ENCODE measurements at places on chromosomes 6 and 20.

- DNase-seq = no peak
These were observed 58.3 kb upstream of the GGTLC1 start for GRCh38 chr20:24046888-24047287.

DNA sequence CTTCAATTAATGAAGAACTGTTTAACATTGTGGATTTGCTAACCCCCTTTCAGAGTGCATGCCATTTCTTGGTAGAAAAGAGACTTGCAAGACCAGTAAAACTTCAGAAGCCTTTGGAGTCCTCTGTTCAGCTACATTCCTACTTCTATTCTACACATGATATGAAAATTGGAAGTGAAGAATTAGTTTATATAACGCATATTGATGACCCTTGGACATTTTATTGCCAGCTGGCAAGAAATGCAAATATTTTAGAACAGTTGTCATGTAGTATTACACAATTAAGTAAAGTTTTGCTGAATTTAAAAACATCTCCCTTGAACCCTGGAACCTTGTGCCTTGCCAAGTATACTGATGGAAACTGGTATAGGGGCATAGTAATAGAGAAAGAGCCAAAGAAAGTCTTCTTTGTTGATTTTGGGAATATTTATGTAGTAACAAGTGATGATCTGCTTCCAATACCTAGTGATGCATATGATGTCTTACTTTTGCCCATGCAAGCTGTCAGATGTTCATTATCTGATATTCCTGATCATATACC is 3.3 kb downstream of the TDRD6 start:
- DNase-seq = no peak

DNA sequence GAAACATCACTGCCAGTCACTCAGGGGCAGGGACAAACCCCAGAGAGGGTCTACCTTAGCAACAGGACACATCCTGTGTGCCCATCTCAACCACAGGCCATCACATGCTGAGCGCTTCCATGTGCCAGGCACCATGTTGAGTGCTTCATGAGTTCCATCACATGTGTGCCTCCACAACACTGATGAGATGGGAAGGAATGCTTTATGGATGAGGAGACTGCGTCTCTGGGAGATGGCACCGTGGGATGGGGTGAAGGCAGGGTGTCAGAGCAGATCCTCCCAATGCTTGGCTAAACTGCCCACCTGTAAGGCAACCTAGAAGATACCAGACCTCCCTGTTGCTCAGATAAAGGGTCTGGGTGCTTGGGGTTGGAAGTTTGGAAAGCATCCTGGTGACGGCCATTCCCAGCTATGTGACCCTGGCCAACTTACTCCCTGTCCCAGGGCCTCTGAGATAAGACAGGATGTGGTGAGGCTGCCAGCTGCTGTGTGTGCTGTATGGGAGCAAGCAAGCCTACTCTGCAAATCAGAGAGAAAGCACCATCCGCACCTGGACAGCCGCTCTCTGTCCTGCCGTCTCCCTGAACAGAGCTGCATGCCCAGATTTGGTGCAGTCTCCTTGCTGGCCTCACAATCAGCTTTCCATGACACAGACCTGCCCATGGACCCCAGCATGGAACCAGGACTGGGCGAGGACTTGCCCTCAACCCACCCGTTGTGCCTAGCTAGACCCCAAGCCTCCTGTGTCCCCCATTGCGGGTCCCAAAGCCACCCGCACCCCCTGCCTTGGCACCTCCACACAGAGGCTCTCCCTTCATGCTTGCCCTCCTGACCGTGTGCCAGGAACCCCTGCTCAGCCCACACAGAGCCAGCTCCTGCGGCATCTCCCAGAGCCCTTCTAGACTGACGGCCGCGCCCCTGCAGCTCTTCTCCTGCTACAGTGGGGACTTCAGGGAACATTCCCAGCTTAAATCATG is 143.7 kb downstream of the SYNDIG1 start:
- DNase-seq = no peak

- DNase-seq = no peak
These were observed 42.7 kb downstream of the MAFB start for GRCh38 chr20:40646361-40646760.

GRCh38 chr6:21395121-21395520 is 198.4 kb upstream of the SOX4 start:
- DNase-seq = no peak

- no peak for DNase-seq
These were observed 257.8 kb upstream of the KCNQ5 start for GRCh38 chr6:72363844-72364740.

DNA sequence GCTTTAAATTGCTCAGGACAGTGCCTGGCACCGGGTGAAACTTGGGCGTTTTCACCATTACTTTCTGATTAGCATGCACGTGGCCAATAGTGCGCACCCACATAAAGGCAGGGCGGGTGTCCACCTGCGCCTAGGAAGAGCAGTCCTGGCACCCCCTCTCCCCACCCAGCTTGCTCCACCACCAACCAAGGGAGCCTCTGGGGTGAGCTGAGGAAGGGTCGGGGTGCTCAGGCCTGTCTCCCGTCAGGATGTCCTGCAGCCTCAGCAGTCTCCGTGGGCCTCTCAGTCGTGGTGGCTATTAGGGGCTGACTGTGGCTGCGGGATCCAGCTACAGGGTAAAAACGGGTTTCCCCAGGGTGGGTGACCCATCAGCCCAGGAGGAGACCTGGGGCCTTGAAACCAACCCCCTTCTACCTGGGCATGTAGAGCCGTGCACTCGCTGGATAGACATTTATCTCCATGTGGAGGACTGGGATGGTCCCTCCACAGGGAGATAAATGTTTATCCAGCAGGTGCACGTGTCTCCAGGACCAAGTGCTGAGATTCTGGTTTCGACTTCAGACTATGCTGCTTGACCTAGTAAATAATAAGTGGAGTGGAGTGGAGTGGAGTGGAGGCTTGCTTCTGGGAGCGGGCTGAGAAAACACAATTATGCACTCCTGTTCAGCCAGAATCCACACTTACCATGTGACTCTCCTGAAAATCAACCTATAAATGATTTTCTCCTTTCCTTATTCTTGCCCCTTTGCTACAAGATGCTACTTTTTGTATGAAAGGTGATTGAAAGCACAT is 91.1 kb downstream of the ZDHHC14 start:
- DNase-seq = no peak

DNA sequence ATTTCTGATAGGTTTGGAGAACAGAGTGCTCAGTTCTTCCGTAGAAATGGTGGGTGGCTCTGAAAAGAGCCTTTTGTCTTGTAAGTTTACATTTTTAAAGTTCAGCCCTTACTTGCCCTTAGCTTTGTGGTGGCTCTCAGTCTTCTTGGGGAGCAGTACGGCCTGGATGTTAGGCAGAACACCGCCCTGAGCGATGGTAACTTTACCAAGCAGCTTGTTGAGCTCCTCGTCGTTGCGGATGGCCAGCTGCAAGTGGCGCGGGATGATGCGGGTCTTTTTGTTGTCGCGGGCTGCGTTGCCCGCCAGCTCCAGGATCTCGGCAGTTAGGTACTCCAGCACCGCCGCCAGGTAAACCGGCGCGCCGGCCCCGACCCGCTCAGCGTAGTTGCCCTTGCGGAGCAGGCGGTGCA is 19.5 kb downstream of the OR2B2 start:
- no peak for DNase-seq

- peak; percentile 34 for DNase-seq
These were observed at the start of gene TOX2 for GRCh38 chr20:43914311-43915210. Gene TOX2 (plus strand): TSS chr20:43914852. CDS start chr20:43914892, 40 bp downstream.

DNA sequence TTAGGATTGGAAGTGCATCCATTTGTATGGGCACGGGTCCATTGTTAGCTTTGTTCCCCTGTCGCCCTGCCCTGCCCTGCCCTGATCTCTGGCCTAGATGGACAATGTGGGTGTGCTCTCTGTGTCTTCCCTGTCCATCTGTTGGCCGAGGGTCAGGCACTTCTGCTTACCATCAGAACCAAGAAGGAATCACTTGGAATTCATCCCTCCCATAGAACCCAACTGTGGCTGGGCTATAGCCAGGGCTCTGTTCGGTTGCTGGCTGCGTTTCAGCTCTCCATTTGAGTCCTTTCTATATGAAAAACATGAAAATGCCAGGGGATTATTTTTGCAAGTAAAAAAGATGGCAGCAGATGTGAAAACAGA is 26.6 kb upstream of the TULP4 start:
- no peak for DNase-seq

DNA sequence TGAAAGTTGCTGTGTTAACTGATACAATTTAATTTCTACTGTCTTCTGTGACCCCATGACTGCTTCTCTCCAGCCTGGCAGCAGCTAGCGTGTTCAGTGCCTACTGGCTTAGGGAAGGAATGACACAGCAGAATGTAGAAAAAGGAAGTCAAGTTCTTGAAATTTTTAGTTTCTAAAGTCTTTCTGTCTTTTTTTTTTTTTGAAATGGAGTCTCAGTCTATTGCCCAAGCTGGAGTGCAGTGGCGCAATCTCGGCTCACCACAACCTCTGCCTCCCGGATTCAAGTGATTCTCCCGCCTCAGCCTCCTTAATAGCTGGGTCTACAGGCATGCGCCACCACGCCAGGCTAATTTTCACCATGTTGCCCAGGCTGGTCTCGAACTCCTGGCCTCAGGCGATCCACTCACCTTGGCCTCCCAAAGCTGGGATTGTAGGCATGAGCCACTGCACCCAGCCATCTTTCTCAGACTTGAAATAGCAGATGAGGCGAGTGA is 39.3 kb downstream of the PCNA start:
- no peak for DNase-seq

- DNase-seq = no peak
These were observed 509.8 kb downstream of the EPM2A start for GRCh38 chr6:145225500-145225899.

DNA sequence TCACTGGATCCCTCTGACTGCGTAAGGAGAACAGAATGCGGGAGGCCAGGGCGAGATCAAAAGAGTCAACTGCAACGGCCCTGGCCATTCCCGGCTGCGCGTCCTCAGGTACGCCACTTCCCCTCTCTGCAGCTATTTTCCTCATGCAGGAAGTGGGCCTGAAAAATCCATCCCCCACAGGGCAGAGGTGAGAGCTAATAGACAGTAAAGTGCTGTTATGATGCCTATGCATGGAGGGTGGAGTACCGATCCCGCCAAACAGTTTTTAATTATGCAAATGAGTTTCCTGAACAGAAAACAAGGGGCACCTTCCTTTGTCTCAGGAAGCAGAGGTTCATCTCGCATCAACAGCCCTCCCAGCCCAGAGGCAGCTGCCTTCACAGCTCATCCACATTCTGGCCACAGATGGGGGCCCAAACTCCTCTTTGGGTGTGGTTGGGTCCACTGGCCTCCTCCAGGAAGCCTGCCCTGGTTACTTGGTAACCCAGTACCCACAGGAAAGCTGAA is 9.3 kb downstream of the PREX1 start:
- no peak for DNase-seq

DNA sequence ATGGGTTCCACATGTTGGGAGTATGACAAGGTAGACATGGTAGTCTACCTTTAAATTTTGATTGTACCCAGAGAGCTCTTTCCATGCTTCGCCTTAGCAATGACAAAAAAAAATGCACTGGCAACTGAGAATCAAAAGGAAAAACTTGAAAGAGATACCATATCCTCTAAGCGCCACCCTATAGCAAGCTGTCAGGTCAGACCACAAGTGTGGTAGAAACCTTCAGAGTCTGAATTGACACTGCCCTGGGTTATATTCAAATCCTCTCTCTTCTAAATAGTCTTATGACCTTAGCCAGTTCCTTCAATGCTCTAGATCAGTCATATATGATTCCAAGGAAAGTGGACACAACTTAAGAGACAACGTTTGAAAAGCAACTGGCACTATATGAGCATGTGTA is 45.6 kb upstream of the SMLR1 start:
- DNase-seq = no peak

DNA sequence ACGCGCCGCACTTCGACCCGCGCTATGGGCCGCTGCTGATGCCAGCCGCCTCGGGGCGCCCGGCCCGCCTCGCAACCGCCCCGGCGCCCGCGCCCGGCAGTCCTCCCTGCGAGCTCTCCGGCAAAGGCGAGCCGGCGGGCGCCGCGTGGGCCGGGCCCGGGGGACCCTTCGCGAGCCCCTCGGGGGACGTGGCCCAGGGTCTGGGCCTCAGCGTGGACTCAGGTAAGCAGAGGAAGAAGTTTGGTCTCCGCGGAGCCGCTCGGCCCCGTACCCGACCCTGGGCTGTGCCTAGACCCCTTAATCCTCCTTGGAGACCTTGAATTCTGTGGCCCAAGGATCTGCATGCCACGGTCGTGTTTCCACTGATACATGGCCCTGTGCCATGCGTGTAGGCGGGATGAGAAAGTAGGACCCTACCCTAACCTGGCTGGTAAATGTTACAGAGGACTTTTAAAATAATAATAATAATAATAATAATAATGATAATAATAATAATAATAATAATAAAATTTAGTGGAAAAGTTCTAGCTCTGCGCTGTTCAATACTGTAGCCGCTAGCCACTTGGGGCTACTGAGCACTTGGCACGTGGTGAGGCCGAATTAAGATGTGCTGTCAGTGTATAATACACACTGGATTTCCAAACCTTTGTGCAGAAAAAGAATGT is 5.6 kb downstream of the VGLL2 start:
- DNase-seq = no peak

DNA sequence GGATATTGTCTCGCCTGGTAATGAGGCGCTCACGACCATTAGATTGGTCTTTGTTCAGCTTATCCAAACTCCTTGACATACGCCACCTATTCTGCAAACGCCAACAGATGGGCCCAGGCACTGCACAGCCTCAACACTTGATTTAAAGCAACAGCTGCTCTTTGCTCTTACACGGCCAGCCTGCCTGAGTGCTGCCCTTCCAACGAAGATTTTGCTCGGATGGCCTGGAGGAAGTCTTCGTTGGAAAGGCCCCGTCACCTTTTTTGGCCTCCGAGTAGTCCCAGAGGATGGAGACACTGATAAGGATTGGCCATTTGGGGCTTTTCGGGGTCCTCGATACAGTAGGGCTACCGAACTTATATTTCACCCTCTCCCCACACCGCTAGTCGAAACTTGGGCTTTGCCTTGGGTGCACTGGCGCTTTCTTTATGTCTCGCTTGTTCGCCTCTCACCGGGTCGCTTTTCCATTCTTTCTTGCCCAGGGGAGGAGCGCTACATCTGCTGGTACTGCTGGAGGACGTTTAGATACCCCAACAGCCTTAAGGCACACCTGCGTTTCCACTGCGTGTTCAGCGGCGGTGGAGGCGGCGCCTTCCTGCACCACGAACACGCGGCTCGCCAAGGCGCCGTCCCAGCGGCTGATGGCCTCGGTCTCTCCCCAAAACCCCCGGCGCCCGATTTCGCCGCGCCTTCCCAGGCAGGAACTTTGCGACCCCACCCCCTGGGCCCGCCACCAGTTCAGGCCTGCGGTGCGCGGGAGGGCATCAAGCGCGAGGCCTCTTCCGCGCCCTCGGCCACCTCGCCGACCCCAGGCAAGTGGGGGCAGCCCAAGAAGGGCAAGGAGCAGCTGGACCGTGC is 6.1 kb downstream of the PRDM13 start:
- no peak for DNase-seq

Data from activated CD8-positive, alpha-beta memory T cell treated with anti-CD3 and anti-CD28 coated beads for 1 hour (primary cell).